ENCODE measurements at places on chromosomes 5 and 9.

DNA sequence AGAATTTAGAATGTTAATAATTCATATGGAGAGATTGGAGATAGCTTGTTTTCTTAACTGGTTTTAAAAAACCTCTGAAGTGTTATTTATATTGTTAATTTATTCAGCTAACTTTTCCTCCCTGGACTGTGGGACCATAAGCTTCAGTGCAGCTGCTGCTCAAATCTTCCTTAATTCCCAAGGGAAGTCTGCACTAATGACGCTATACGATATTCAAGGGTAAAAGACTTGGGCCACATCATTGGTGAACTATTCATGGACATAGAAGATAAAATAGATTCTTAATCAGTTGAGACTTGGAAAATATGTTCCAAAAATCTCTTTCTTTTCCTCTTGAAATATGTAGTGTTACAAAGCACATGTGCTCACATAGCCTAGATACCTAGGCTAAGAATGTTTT lies 31.1 kb upstream of the GAS1 start:
- DNase-seq: no peak

GRCh38 chr9:70398145-70398556 lies 16.3 kb downstream of the KLF9 start:
- DNase-seq: no peak

DNA sequence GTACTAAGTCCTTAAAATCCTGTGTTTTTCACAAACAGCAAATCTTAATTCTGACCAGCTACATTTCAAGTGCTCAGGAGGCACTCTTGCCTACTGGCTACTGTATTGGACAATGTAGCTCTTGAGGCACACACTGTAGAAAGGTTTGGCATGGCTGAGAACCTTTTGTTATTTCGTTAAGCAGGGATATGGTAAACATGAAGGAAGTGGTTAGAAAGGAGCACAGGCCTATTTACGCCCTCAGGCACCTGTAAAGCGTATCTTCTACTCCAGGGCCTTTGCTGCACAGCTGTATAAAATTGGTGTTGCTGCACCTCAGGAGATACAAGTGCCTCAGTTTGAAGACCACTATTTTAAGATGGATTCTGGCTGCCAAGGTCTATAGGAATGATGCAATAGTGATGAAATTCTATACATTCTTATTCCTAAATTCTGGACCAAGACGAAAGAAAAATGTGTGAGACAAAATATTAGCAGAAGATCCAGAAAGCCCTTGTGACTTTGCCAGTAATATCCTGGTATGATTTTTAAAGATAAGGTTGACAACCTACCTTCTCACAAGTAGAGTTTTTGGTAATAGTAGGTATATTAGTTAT lies 9.3 kb upstream of the OTULIN start:
- no peak for DNase-seq

DNA sequence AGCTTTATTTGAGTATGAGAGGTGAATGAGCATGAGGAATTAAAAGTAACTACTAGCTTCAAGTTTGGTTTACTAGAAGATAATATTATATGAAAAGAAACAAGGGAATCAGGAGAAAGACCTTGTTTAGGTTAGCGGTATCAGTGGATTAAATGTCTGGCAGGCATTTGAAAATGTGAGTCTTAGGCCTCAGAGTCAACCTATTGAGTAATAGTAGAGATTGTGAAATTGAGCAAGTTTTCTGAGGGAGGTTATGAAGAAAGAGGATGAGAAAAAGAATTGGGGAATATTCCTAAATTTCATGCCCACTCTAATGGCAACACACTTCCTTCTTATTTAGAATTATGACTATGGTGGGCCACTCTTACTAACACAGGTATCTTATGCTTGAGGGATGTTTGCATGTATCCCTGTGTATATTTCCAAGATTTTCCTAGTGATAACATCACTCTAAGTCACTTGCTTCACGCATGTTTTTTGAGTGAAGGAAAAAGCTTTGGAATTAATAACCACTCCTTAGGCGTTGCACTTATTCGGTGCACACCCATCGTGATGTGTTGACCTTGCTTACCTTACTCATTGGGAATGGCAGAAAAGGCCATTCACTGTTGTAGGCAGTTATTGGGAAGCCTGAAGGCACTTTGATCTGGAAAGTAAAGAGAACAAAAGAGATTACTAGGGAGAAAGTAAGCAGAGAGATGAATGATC lies 8.2 kb upstream of the ELL2 start:
- no peak for DNase-seq

DNA sequence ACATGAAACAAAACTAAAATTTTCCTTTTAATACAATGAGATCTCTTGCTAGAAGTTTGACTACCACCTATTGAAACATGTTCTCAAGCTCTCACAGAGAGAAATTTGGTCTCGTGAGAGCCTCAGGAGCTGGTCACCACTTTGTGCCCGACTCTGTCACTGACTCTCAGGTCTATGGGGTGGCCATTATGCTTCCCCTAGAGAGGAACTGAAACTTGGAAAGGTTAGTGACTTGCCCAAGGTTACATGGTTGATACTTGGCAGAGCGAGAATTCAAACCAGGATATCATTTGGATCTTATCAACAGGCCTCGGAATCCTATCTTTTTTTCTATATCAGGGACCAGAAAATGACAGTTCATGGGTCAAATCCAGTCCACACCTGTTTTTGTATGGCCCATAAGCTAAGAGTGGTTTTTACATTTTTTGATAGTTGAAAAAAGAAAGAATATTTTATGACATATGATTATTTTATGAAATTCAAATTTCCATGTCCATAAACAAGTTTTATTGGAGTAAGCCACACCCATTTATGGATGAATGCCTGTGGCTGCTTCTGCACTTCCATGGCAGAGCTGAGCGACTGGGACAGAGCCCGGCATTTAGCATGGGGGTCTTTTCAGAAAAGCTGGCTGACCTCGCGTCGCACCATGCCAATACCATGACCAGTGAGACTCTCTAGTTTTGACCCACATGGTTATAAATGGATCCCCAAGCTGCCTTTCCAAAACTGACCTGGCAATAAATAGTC lies 44.8 kb upstream of the EQTN start:
- DNase-seq: no peak

GRCh38 chr9:87039809-87040392 lies 92.6 kb upstream of the GAS1 start:
- no peak for DNase-seq

- no peak for DNase-seq
These were observed 54.4 kb upstream of the PPARGC1B start for GRCh38 chr5:149675610-149676201.

- no peak for DNase-seq
These were observed 75.0 kb downstream of the GCNT1 start for GRCh38 chr9:76534026-76534425.

GRCh38 chr5:17099946-17100345 lies 117.5 kb upstream of the BASP1 start:
- no peak for DNase-seq

DNA sequence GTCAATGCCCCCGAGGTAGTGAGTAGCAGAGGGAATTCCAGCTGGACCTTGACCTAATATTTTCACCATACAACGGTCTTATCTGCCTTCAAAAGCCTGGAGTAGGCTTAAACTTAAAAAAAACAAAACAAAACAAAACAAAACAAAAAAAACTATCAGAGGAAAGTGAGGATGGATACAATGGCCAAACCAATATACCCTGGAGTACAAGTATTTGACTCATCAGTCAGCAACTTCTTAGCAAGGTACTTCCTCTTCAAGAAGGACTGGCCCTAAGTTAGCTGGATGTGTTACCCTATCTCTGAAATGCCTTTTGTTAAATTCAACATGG lies 160.6 kb upstream of the GNA14 start:
- DNase-seq: no peak
